ENCODE measurements at places on chromosomes 12 and 14.

- DNase-seq, result no peak
Measured at GRCh38 chr14:22978981-22979671, 3.2 kb downstream of the AJUBA start.

DNA sequence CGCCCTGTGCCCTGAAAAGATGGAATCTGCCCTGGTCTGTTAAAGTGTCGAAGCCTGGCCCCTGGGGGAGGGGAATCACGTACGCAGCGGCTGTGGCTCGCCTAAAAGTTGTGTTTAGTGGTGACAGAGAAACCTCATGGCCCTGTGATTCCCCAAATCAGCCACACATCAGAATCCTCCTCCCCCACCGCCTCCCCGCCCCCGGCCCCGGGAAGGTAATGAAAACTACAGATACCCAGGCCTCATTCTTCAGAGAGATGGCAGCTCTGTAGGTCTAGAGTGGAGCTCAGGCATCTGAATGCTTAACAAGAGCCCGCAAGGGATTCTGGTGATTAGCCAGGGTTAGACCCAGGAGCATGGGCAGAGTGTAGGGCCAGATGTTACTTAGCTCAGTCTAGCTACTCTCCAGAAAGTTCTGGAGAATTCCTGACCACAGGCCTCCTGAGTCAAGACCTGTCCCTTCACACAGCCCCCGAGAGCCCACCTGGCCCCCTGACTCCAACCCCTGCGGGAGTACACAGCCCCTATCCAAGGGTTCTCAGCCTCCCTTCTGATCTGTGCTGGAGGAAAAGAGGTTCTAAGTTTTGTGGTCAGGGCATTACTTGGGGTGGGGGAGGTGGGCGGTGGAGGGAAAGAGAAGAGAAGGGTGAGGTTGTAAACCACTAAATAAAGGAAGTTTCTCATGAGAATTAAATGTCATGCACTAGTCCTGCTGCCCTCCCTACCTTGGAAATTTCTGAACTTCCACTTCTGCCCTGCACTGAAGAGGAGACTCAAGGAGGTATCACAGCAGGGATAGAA, 114.8 kb downstream of the PLXNC1 start:
- DNase-seq, result no peak

- no peak for DNase-seq
Measured at GRCh38 chr14:106141242-106142220, 615.1 kb downstream of the TMEM121 start.

DNA sequence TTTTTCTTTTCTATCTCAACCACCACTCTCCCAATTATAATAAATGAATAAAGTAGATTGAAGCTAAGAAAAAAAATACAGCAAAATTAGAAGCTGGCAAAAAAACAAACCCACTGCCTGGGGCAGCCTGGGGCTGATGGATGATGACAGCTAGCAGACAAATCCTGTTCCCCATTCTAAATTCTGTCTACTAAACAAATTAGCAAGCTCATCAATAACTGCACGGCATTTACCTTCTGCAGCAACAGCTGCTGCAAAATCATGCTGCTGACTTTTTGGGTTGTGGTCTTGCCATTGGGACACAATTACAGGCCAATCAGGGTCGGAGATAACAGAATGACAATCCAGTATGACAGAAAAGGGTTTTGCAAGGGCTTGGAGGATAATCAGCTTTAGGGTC, 443.6 kb upstream of the SOX5 start:
- no peak for DNase-seq

DNA sequence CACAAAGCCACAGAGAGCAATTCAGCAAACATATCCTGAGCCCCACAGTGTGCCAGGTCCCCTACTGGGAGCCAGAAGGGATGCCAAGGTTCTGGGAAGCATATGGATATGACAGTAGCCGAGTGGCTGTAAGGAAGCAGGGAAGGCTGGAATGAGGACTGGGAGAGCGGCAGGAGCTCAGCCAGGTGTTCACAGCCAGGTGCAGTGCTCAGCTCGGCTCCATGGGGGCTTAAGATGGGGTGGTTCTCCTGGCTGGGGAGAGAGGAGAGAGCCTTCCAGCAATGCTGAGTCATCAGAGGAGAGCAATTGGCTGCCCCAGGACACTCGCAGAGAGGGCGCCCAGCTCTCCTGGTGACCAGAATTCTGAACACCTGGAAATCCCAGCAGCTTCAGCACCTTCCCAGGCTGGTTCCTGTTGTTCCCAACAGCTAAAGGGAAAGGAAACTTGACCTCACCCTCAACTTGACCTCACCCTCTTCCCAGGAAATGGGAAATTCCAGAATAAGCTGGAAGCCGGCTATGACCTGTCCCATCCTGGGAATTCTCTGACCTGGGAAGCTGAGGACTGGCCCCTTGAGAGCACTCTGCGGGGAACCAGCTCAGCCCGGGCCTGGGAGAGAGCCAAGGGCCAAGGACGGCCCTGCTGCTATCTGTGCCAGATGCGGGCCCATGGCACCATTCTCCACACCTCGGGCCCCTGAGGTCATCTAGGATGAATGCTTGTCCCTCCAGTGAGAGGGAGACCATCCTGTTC, 34.6 kb downstream of the SLC6A12 start:
- DNase-seq, result no peak

DNA sequence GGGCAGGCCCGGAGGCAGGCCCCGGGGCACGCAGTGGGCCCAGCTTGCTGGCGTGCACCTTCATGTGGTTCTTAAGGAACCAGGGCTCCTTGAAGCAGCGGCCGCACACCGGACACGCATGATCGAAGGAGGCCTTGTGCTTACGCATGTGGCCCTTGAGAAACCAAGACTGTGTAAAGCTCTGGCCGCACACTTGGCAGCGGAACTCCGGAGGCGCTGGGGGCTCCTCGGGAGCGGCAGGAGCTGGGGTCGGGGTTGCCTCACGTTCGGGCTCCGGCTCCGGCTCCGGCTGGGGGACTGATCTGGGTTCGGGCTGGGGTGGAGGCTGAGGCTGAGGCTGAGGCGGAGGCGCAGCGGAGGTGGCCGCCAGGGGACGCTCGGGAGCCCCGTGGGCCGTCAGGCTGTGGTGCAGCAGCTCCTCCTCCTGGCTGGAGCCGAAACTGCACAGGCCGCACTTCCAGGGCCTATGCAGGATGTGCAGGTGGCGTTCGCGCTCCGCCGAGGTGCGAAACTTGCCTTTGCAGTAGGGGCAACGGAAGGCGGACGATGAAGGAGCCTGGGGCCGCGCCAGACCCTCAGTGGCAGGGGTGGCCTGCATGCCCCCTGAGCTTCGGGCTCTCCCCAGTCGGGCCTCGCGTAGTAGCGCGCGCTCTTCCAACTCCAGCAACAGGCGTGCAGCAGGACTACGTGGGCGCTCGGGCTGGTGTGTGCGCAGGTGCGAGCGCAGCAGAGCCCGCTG, 6.0 kb downstream of the ZNF219 start:
- peak; percentile 61 for DNase-seq

DNA sequence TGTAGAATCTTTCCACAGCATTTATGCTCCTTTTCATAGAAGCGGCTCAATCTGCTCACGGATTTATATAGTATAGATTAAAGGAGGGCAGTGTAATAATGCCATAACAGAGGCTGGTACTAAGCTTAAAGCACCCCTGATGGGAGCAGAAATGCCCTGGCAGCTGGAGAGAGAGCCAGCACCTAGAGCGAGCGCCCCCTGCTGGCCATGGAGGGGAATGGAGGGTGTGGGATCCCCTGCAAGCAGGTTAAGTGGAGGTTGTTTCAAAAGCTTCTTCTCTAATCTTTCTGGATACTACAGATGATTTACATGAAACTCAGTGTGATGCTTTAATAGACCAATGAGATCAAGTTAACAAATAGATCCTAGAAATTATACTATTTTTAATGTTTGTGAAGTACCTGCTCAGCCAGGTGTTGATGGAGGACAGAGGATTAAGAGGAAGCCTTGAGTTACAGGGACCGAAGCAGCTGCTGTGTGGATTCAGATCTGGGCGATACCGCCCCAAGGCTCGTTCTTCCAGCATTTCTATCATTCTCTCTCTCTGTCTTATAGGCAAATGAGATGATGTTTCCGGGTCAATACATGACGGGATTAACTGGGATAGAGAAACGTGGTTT, 1519.3 kb upstream of the TMEM132C start:
- DNase-seq, result peak; percentile 2

DNA sequence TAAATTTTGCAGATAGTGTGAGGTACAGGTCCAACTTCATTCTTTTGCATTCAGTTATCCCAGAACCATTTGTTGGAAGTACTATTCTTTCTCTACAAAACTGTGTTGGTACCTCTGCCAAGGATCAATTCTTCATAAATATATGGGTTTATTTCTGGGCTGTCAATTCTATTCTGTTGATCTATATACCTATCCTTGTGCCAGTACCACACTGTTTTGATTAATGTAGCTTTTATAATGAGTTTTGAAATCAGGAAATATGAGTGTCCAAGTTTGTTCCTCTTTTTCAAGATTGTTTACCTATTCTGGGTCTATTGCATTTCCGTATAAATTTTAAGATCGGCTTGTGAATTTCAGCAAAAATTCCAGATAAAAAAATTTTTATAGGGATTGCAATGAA, 48.1 kb downstream of the RERG start:
- no peak for DNase-seq

- no peak for DNase-seq
Measured at GRCh38 chr12:19088606-19089005, 40.9 kb upstream of the PLEKHA5 start.

GRCh38 chr14:90275458-90275814, 19.1 kb downstream of the PSMC1 start:
- DNase-seq, result no peak

- DNase-seq, result no peak
Measured at GRCh38 chr12:131782061-131782460, 46.1 kb upstream of the MMP17 start.

GRCh38 chr12:12663644-12664294, 32.2 kb downstream of the GPR19 start:
- DNase-seq, result no peak
